NB4 (cell line): ENCODE measurements at places on chromosomes 13 and 19.

GRCh38 chr13:34515201-34515600 lies 426.9 kb upstream of the NBEA start:
- DNase-seq: no peak

DNA sequence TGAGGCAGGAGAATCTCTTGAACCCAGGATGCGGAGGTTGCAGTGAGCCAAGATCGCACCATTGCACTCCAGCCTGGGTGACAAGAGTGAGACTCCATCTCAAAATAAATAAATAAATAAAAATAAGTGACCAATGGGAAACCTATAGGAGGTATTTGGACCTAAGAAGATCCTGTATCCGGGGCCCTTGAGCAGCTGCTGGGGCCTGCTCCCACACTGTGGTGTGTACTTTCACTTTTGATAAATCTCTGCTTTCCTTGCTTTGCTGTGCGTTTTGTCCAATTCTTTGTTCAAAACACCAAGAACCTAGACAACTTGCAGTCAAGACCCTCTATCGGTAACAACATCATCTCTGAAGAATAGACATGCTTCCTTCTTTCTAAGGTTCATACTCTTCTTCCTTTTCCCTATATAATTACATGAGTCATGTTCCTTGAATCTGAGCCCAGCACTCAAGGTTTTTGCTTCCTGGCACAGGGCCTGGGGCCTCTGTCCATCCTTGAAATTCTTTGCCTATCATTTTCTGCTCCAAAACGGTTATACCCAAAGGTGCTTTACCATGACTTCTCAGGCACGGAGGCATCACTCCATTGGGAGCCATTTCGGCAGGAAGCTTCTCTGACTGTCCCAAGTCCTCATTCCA lies 14.2 kb upstream of the PNMA8C start:
- no peak for DNase-seq

- DNase-seq: no peak
These were observed at the start of gene CDC42EP5 for GRCh38 chr19:54473071-54473891. Gene CDC42EP5, minus strand, starts transcription at chr19:54473296. Its CDS starts 7,749 bp downstream, at chr19:54465547.

DNA sequence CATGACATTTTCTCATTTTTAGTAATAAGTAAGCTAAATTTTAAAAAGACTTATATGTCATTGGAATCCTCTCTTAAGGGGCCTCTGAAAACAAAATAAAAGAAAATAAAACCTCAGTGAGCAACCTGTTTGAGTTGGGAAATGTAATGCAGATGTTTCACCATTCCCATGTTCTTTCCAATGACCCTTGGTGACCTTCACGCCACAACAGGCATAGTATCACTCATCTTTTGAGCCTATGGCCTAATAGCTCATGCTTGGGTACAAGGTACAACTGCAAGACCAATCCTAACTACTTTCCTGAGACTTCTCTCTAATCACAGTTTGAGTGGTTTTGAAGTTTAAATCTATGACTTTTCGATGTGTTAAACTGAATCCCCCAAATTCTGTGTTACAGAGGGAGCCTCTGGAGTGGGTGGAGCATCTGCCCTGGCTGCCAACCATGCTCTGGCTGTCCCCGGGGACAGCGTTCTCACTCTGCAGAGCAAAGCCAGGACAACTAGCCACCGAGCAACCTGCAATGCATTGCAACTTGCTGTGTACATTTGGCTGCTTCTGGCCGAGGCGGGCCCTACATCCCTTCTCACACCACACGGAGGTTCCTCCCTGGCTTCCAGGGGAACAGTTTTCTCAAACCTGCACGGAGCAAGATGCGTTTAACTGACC lies 307.9 kb upstream of the MAB21L1 start:
- no peak for DNase-seq

- peak; percentile 77 for DNase-seq
These were observed 23.5 kb upstream of the USP12 start for GRCh38 chr13:27194895-27195764.

DNA sequence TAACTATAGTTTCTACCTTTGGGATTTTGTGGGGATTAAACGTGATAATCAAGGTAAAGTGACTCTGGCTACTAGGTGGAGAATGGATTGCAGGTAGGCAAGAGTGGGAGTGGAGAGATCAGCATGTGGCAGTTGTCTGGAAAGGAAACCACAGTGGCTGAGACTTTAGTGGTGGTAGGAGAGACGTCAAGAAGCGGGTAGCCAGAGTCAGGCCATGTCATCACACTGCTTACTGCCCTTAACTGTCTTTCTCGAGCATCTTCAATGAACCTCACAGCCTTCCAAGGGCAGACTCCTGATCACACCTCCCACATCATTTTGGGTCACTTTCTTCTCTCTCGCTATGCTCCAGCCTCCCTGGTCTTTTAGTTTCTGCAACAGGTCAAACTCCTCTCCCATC lies 28.6 kb upstream of the MBNL2 start:
- DNase-seq: no peak

DNA sequence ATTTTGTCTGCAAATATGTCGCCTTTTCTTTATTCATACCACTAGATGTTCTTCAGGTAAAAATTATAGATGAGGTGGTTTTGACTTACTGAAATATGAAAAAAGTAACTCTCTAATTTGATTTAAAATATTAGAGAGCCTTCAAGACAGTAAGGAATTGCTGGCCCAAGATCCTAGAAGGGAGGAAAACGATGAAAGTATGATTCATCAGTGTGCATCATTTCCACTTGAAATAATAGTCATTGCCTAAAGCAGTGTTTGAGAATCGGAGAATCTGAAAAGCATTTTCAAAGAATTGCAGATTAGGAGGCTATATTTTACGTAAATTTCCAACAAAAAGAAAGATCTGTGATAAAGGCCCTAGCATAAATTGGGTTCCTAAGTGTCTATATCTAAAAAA lies 1707.9 kb upstream of the PRR20A start:
- DNase-seq: no peak

DNA sequence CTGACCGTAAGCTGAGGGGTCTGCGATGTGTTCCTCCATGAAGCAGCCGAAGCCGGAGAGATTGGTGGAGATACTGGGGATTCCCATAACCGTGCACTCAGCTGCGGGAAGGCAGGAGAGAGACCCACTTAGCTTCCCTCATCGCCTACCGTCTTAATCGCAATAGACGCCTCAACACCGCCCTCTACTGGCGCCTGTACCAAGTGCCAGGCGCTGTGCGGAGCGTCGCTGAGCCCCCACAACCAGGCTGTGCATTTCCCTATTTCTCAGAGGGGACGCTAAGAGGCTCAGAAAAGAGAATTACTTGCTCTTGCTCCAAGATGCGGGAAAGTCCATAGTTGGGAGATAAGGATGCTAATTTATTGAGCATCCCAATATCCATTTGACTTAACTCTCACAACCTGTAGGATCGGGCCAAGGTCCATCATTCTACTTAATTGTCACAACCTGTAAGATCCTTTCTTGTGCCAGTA lies 5.8 kb downstream of the FTL start:
- peak; percentile 86 for DNase-seq

GRCh38 chr13:107043021-107043956 lies 475.4 kb upstream of the ARGLU1 start:
- no peak for DNase-seq

DNA sequence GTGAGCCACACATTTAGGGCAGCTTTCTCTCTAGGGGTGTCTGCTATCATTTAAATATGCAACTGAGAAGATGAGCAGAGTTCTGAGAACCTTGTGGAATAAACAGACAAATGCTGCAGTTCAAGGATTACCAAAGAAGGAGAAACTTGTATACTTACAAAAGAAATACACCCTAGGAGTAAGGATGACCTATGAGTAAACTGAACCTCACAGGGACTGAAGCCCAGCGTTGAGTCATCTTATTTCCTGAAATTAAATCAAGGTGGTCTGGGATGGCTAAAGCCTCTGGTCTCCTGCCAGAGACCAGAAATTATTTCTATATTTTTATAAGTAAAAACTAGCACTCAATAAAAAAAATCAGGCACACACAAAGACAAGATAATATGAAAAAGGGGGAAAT lies 40.1 kb downstream of the FAM216B start:
- no peak for DNase-seq

- no peak for DNase-seq
These were observed 219.9 kb downstream of the GPC5 start for GRCh38 chr13:91618315-91618714.

DNA sequence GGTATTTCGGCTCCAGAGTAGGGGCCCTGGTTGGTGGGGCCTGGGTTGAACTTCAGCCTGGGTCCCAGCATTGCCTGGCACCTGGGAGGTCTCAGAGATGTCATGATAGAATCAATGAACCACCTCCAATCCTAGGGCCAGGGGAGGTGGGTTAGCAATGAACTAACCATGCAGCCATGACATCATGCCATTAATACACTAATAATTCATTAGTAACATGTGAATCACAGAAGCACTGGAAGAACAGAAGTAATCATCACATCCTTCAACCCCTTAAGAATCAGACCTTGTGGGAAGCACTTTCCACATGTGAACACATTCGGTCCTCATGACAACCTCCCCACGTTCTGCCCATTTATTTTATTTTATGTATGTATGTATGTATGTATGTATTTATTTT lies 6.9 kb downstream of the NOSIP start:
- no peak for DNase-seq

GRCh38 chr13:76820759-76821158 lies 65.4 kb downstream of the KCTD12 start:
- no peak for DNase-seq

GRCh38 chr13:108594153-108594552 lies 35.3 kb upstream of the MYO16 start:
- no peak for DNase-seq

- no peak for DNase-seq
These were observed 21.7 kb downstream of the TUBA3C start for GRCh38 chr13:19159761-19160420.

- peak; percentile 97 for DNase-seq
These were observed 18.2 kb downstream of the SYDE1 start for GRCh38 chr19:15125232-15126067.

- DNase-seq: peak; percentile 84
These were observed 1.5 kb upstream of the FTL start for GRCh38 chr19:48963371-48964204.

DNA sequence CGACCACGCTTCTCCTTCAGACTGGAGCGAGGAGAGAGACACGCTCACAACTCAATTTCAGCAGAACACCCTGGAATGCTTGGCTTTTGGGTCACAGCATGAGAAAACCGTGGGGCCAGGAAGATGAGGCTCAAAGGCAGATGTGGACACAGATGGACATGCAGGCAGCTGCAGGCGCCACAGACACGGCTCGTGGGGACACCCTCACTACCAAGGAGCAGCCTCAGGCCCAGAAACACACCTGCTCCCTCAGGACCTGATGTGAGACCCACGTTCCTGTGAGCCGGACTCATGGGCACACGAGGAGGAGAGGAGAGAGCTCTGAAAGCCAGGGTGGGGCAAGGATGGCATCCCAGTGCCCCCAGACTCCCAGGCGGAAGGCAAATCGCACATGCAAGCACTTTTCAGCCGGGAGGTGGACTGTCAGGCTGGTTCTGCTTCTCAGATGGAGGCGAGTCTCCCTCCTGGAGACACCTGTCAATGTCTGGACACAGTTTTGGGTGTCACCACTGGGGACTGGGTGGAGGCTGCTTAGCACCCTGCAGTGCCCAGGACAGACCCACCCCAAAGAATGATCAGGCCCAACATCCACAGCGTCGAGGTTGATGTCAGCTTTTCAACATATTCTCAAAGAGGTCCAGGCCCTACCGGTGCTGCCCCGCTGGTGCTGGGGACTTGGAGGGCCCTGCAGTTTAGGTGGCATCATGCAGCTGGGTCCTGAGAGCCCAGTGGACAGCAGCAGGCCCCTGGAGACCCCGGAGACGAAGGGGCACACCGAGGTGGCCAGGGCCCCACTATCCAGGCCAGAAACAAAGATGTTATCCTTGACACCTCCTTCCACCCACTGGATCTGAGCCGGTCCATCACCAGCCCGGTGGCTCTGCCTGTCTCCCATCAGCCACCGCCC lies 2.3 kb downstream of the ABHD17A start:
- DNase-seq: no peak

DNA sequence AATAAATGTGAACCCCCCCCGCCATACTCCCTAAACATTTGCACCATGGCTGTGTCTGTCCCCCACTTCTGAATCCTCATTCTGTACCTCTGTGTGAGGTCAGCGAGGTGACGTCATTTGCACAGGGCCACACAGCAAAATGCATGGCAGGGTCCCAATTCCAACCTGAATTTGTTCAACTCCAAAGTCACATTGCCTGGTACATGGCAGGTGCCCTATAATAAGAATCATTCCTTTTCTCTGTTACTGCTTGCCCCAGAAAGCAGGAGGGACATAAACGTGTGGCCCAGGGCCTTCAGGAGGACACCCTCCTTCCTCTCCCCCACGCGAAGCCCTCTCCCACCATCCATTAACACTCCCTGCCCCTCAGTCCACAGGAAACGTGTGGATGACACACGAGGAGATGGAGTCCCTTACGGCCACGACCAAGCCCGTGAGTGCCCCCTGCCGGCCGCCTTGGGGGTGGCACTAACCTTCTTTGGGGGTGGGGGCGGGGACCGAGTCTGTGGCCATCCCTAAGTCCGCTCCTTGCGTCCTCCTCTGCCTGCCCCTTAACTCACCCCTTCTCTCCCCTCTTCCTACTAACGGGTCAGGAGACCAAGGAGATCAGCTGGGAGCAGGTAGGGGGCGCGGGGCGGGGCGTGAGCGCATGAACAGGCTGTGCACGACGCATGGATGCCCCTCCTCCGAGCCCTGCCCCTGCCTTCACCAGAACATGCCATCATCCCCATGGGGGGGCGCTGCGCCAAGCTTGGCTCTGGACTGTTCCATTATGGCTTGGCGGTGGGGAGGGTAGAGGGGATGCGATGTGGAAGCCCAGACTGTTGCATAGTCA lies 9.4 kb downstream of the HRC start:
- DNase-seq: peak; percentile 78

- DNase-seq: no peak
These were observed 7.3 kb upstream of the PRR19 start for GRCh38 chr19:42294471-42295137.

DNA sequence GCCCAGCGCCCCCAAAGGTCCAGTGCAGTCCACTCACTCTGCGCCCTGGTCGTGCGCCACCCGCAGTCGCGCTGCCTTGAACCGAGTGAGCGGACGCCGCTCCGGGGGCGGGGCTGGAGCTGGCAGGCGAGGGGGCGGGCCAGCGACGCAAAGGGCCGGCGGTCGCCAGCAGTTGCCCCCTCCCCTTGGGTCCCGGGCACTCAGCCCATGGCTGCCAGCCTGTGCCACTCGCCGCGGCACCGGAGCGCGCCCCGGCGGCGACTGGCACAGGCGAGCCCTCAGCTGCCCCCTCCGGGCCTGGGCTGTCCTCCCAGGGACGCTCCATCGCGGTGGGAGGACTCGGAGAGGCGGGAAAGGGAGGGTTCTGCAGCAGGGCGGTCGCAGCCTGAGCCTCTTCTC lies at the start of gene S1PR5:
Gene S1PR5, minus strand, starts transcription at position 87 of the 399 bp plus-strand sequence. CDS start 2,436 bp downstream, outside the sequence.
- no peak for DNase-seq

DNA sequence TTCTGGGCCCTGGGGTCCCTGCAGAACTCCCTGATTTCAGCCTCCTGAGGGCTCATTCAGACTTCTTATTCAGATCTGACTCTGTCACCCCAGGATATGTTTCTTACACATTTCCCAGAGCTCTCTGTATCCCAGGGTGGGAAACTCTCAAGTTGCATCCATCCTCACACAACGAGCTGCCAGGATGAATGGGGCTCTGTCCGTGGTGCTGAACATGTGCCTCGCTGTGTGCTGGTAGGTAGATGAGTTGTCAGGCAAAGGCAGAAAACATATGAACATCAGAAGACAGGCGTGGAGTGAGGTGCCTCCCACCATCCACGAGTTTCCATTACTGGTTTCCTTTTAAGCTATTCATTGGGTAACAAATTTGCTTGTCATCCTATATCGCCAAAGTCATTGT lies 11.4 kb upstream of the IGFL1 start:
- DNase-seq: peak; percentile 78

- peak; percentile 8 for DNase-seq
These were observed 22.7 kb upstream of the LRCH1 start for GRCh38 chr13:46530084-46530935.

- no peak for DNase-seq
These were observed 12.4 kb upstream of the CACNG7 start for GRCh38 chr19:53896682-53897081.
